Activated naive CD4-positive, alpha-beta T cell (primary cell): ENCODE measurements at places on chromosomes 4 and X.

GRCh38 chrX:107571296-107571998 is 56.9 kb upstream of the PRPS1 start:
- no peak for DNase-seq

DNA sequence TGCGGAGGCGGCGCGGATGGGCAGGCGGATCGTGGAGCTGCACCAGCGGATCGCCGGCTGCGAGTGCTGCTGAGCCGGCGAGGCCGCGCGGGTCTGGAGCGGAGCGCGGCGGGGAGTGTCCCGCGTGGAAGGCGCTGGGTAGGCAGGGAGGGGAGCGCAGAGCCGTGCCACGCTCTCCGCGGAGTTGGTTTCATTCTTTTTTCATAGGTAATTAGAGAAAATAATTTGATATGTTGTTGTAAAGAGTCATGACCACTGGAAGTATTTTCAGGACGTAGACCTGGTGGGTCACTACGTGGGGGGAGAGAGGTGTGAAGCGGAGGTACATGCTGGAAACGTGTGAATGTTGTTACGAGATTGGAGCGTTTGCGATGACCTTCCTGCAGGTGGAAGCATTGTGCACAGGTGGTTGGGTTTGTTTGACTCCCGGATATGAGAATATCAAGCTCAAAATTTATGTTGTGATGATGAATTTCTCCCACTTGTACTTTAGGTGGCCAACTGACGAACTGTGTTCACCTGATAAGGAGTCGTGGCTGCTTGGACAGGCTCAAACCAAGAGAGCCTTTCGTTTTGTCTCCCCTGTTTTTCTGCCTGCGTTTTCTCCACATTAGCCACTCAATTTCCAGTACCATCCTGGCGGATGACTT is 19.1 kb upstream of the S100P start:
- DNase-seq, result peak; percentile 34

DNA sequence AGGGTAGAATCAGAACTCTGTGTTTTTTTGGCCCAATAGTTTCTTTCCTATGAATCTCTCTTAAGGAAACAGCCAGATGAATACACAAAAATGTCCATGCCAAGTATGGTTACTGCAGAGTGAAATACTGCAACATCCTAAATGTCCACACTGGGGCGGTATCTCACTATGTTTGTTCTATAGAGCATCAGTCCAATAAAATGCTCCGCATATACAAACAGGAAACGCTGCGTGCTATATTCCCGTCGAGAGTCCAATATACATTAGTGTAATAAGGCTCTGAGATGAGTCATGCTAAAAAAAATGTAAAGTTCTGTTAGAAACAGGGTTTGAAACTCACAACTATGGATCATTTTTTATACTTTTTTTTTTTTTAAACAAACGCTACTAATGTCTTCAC is 72.9 kb upstream of the ENOX2 start:
- DNase-seq, result no peak

DNA sequence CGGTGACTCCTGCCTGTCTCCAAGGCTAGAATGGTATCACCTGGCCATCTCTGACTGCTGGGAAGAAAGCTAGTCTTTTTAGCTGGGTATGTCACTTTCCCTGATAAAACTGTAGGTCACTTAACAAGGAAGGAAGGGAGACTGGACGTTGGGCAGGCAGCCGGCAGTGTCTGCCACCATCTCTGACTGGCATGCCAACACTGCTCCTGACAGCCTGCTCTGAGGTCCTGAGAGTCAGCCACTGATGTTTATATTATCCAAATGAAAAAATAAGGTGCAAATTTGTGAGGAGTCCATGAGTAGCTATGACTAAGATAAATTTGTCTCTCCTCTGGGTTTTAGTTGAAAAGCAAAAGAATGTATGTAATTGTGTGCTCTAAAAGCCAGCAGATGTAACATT is 77.2 kb downstream of the SNX25 start:
- DNase-seq, result no peak

DNA sequence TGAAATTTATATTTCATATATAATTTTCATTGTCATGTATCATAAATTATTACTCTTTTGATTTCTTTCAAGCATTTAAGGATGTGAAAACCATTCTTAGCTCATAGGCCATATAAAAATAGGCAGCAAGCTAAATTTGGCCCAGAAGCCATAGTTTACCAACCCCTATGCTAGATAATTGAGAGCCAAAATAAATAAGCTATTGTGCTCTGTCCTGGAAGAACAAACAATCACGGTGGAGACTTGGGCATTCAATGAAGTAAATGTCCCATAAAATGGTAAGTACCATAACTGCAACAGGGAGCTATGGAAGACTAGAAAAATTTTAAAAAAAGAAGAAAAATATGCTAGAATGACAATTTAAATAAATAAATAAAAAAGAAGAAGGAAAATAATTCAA is 60.9 kb upstream of the PACRGL start:
- DNase-seq, result no peak

DNA sequence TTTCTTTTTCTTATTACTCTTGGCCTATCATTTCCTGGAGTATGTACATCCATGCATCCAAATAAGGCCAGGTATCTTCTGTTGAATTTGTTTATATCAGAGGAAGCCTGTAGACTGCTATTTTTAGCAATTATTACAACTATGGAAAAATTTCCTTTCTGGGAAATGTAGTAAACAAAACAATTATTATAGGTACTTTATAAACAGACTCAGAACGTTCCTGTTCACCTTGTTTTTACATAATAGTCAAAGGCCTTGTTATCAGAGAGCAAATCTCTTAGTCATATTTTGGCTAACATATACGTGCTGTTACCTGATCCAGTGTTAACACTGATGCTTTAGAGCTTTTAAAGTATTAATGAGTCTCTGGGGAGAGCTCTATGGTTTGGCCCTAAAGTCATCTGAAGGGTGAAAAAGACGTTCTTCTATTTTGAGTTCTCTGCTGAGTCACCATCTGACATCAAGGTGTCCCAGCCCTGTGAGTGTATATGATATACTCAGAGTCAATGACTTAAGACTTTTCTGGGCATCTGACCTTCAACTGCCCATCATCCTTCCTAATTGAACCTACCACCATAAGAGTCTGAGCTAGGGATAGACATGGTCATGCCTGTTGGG is 7.3 kb downstream of the SPARCL1 start:
- no peak for DNase-seq
